Tibial nerve (tissue), 4 donors: ENCODE measurements at places on chromosomes 3 and 15.

GRCh38 chr15:88469321-88469720 lies 1.8 kb downstream of the MRPS11 start:
- DNase-seq, result no peak

- no peak for DNase-seq
These were observed 681.2 kb upstream of the ALCAM start for GRCh38 chr3:104685492-104685891.

DNA sequence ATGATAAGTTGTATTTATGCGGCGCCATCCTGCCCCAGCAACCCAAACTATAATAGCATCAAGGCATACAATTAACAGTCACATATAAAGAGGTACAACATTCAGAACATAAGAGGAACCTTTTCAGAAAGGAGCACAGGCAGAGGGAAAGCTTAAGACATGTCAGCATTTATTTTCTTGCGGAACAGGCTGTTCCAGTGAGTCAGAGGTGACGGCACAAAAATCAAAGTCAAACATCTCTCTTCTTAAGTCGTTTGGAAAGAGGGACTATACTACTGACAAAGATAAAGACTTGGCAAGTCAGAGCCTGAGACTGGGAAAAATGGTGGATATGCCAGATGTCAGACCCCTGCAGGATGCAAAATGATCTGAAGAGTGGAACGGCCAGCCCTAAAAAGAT lies 128.4 kb downstream of the CTNNB1 start:
- no peak for DNase-seq

- DNase-seq, result no peak
These were observed 93.0 kb upstream of the C2CD4B start for GRCh38 chr15:62257996-62258521.

- DNase-seq, result no peak
These were observed 26.5 kb downstream of the PLSCR1 start for GRCh38 chr3:146517684-146518435.

- no peak for DNase-seq
These were observed 54.8 kb upstream of the CTSH start for GRCh38 chr15:78999636-79000035.

DNA sequence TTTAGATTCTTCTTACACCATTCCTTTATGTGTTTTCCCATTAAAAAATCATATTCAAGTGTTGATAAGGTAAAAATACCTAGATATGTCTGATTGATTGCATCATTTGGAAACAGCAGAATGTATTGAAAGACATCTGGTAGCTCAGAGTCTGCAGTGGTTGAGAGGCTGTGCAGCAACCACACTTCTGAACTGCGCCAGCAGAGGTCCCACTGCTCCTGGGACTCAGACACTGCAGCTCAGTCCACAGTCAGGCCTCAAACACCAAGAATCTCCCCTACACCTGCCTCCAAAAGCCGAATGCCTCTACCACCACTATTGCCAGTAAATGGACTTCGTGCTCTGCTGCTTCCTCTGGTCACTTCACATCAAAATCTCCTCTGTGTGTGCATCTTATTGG lies 176.9 kb upstream of the LMCD1 start:
- DNase-seq, result peak; percentile 22

GRCh38 chr15:89656116-89656815 lies 999 bp upstream of the KIF7 start:
- no peak for DNase-seq

DNA sequence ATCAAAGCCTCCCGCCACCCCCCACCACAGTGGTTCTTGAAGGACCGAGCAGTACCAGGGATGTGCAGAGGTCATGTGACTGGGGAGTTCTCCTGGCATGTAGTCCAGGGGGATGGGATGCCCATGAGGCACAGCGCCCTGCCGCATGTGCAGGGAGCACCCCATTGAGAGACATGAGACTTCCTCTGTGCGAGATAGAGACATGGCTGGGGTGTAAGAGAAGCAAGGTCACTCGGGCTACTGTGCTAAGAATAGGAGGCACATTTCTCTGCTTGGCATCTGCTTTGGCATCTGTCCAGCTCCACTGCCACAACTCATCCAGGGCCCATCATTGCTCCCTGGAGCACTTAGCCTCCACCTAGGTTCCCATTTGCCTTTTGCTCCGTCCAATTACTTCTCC lies 2.4 kb upstream of the CYP1A1 start:
- no peak for DNase-seq

DNA sequence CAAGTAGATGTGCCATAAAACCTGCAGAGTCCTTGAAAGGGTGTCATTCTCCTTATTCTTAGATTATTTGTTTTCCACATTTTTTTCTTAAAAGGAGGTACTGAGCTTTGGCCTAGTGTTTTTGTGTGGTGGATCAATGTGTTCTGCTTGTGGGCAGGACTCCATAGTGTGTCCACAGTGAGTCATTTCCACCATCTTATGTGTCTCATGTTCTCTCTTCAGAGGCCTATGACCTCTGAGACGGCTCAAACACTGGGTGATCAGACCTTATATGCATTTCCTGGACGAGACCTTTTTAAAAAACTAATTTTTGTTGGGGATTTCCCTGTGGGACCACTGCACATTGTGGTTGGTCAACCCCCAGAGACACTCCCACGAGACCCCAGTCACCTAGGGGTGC lies 93.4 kb downstream of the CHCHD4 start:
- DNase-seq, result no peak

- no peak for DNase-seq
These were observed 33.8 kb downstream of the FAIM start for GRCh38 chr3:138642226-138642926.

DNA sequence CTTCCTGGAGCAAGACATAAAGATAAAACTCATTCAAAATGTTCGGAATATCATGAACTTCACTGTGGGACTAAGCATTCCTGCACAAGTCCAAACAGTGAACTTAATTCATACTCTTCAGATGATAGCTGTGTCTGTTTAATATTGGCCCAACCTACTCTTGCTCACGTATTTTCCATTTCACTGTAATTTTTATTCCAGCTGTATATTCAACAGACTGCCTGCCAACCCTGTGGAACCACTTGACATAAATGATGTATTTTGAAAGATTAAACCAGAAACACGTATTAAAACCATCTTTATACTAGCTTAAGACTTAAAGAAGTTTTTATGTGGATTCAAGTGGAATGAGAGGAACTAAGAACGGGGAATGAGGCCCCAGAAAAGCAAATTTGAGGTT lies 172.5 kb downstream of the TMEM108 start:
- no peak for DNase-seq

GRCh38 chr15:52254391-52254790 lies 41.2 kb downstream of the MYO5C start:
- no peak for DNase-seq

DNA sequence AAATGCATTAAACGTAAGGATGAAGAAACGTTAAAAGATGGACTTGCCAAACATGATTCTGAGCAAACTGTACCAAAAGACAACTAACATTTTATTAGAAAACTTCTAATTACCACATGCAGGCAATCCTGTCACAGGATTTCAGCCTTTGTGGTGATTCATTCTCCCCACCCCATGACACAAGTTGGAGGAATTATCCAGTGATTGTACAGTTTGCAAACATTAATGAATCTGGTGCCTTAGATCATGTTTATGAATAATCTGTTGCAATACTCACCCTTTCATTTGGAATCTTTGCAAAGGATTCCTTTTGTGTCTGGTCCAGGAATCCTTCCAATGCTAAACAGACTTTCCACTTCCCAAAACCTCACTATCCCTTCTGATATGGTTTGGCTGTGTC lies 23.3 kb upstream of the ERC2 start:
- DNase-seq, result no peak

GRCh38 chr3:53478166-53478830 lies 16.1 kb upstream of the CACNA1D start:
- DNase-seq, result no peak

DNA sequence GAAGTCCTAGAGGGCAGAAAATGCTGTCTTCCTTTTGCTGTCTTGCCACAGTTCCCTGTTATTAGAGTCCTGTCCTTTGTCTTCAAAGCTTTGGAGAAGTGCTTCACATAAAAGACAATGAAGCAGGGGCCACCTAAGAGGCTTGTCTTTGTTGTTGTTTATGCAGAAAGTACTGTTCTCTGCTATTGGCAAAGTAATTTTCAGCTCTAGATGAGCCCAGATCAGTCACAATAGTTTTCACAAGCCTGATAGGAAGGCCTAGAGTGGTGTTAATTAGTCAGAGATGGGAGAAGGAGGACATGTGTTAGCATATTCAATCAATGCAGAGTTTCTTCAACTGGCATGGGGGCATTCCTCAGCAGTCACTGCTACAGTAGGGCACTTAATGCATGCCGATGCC lies 300.0 kb downstream of the PTPRG start:
- no peak for DNase-seq

DNA sequence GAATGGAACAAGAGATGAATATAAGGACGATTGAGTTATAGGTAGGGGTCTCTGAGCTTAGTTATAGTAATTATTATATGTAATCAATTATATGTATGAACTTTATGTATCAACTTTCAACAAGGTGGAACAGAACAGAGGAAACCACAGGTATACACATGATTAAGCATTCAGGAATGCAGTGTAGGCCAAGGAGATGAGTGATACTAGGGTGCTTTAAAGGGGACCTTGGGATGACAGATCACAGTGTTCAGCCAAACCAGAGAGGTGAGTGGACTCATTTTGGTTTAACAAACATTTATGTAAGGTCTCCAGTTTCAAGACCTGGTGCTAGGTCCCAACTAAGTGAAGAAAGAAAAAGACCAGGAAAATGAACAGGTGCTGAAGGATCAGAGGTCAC lies 895.5 kb downstream of the ROBO2 start:
- no peak for DNase-seq

DNA sequence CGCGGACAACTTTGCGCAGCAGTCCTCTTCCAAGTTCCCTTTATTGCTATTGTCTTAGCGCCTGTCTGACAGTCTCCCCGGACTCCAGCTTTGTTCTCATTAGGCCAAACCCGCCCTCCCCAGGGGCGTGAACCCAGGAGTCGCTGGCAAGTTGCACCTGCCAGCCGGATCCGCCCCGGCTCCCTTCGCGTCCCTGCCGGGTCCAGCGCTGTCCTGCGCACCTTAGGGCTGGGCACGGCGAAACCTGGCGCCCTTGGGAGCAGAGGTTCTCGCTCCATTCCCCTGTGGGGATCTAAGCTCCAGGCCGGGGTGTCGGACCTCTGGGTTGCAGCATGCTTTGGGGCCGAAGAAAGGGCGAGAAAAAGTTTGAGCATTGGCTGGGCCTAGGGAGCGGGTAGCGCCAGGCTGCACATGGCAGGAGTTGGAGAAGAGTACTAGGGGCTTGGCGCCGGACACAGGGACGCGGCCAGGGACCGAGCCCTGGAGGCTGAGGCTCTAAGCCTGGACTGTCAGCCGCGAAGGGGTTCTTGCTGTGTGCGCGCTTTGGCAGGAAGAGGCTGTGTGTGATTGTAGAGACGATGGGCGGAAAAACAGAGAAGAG lies 335.1 kb upstream of the THRB start:
- DNase-seq, result no peak

GRCh38 chr15:68209272-68209671 lies 4.1 kb upstream of the CALML4 start:
- DNase-seq, result no peak

DNA sequence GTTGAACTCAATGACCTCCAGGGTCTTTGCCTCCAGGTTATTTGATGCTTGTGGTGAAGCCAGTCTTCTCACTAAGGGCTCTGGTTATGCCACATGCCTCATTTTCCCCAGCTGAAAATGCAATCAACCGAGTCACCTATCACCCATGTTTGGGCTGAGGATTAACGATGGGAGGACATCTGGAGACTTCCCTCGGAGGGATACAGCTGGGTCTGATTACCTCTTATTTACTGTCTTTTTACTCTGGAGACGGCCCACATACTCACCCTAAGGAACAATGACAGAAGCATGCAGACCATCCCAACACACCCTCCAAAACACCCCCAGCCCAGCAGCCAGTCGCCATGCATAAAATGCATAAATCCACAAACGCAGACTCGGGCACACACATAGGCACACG lies 187.4 kb downstream of the OPA1 start:
- no peak for DNase-seq

DNA sequence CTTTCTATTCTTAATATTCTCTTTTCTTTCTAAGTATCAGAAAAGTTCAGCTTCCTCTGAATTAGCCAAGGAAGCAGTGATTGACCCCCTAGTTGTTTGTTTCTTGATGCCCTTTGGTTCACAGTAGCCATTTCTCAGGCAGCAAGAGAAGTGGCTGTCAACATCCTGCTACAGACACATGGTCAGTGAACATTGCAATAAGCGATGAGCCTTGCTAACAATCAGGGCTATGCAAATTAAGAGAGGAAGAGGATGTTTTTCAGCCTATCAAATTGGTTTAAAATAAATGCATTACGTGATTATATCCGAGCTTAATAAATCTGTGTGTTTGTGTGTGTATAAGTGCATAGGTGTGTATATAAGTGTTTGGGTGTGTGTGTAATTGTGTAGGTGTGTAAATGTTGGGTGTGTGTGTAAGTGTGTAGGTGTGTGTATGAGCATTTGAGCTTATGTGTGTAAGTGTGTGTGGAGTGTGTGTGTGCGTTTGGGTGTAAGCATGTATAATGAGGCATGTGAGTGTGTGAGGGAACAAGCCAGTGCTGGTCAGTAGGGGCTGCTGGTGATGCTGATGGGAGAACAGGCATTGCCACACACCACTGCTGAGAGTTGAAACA lies 78.1 kb upstream of the XCR1 start:
- DNase-seq, result no peak

DNA sequence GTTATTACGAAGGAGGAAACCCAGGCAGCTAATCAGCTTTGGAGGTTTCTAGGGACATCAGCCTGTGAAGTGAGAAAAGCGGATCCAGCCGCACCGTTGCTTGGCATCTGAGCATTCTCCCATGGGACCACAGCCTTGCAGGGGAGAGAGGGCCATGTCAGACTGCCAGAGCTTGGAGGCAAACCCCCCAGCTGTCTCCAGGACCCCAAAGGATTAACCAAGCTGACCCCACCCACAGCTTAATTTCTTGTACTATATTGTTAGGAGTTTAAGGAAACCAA lies 5.1 kb downstream of the IGDCC3 start:
- DNase-seq, result no peak

- DNase-seq, result no peak
These were observed 10.4 kb downstream of the GYG1 start for GRCh38 chr3:149001727-149002126.

DNA sequence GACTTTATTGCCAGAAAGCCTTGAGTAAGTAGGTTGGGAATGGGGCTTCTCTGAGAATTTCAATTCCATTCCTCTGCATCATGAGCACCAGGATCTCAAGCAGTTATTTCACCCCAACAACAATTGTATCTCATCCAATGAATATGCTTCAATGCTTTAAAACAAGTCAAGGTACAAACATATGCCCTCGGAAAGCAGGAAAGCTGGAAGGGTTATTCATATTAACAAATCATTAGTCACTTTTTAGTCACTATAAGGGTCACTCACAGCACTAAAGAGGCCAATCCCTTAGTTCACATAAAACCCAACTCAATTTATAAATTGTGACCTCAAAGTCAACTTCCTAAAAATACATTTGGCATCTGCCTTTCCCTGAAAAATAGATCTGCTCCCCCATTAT lies 16.2 kb downstream of the MB21D2 start:
- DNase-seq, result no peak

DNA sequence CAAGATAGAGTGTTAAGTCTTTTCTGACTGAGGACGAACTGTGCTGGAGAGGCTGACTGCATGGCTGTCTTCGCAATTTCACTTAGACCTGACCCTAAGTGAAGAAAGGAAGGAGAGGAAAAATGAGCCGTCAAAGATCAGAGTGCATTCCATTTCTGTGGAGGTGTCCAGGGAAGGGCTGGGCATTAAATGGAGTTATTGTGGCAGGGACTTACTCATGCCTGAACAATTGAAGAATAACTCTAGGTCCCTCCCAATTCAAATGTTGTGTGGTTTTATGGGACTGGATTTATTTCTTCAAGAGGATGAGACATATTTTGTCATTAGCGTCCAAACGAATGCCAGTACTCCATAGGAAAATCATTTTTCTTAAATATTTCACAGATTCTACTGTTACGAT lies 187.3 kb upstream of the CFAP20DC start:
- no peak for DNase-seq
